ENCODE measurements at places on chromosomes 13 and 19.

DNA sequence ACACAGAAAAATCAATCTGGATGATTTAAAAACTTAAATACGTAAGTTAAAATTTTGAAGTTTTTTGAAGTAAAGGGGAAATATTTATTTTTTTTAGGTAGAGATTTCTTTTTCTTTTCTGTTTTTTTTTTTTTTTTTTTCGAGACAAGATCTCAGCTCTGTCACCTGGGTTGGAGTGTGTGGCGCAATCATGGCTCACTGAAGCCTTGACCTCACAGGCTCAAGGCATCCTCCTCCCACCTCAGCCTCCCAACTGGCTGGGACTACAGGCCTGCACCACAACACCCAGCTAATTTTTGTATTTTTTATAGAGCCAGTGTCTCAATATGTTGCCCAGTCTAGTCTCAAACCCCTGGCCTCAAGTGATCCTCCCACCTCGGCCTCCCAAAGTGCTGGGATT lies 120.4 kb upstream of the CLDN10 start:
- DNase-seq: no peak

DNA sequence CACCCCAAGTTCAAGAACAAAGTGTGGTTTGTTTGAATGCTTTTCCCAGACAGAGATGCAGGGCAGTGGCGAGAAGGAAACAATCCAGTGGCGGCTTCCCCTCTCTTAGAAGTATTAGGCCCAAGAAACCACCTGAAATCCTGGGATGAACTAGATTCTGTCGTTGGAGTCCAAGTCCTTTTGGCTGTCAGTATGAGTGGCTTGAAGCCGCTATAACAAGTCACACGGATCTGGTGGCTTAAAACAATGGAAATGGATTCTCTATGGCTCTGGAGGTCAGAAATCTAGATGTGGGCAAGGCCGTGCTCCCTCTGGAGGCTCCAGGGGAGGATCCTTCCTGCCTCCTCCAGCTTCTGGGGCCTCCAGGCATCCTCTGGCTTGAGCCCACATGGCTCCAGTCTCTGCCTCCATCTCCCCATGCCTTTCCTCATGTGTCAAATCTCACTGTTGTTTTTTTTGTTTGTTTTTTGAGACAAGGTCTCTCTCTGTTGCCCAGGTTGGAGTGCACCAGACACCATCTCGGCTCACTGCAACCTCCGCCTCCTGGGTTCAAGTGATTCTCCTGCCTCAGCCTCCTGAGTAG lies 97.7 kb downstream of the GNG7 start:
- no peak for DNase-seq

DNA sequence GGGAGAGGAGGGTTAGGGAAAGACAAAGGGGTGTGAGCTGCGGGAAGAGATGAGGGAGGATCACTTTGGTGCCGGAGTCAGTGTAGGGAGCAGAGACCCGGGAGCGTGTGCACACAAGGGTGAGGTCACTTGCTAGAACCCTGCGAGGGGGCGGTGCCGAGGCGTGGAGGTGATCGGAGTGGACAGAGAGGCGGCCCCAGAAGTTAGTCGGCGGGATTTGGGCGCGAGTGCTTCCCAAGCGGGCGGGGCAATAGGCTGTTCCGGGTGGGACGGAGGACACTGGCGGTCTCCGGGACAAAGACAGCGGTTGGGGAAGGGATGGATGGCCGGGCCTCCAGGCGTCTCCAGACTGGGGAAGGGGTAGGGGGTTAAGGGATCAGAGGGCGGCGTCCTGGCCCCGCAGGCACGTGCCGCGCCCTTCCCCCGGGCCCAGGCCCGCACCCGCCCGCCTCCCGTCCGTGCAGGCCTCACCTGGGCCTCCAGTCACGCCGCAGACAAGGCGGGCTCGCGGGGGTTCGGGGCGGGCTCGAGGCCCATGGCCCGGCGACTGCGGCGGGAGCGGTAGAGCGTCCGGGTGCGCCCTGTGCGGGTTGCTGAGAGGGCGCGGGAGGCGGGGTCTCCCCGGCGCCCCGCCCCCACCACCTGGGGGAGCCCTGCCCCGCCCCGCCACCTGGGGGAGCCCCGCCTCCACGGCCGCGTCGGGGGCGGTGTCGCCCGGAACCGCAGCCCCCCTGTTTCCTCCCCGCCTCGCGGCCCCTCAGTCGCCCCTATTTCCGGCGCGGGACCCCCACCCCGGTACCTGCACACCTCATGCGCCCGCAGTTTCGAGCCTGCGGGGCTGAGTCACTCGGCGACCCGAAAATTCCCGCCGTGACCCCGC lies at the start of gene LPAR2:
TSS of gene LPAR2 (minus strand) at position 600 of the 880 bp plus-strand sequence. CDS start 945 bp downstream, outside the sequence.
- DNase-seq: peak; percentile 81

DNA sequence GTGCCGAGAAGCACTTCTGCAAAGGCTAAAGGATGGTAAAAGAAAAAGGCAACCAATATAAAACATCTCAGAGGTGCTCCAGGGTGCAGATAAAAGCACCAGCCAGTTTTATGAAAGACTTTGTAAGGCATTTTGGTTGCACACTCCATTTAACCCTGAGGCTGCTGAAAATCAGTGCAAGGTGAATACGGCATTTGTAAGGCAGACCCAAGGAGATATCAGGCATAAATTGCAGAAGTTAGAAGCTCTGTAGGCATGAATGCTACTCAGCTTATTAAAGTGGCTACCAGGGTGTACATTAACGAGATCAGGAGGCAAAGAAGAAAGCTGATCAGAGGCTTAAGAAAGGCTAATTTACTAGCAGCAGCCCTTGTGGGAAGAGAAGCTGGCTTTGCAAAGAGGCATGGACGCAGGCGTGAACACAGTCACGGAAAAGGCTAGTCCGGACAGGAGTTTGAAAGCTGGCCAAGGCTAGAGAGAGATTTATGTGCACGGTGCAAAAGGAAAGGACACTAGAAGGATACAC lies 99.6 kb downstream of the ZNF429 start:
- no peak for DNase-seq

DNA sequence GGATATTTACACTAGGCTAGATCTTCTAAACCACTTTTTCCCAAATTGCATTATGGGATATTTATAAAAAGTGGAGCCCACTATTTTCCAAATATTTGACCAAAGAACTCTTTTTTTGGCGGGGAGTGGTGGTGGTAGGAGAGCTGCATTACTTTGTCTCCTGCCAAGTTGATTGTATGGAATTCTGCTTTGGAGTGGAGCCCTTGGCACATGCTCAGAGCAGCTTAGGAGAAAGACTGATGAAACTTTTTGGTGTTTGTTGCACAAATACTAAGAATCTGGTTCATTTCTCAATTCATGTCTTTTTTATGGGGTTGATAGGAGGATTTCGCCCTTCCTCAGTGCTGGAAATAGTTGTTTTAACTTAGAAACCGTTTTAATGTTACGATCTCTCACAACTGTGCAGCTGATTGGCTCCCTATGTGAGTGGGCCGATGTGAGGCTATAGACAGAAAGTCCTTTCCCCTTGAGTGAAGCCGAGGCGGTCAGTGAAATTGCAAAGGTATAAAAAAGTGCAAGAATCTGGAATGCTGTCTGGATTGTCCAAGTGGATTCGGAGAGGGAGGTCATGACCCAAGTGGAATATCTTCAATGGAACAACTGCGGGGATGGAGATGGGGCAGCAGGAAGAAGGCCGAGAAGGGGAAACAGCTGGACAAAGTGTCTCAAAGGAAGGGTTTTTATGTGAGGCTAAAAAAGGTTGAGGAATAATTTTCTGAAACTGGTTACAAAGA lies 415.9 kb downstream of the FGF9 start:
- DNase-seq: no peak

- DNase-seq: peak; percentile 66
Measured at GRCh38 chr19:49890349-49891311, 6.1 kb downstream of the IL4I1 start.

All from activated CD8-positive, alpha-beta memory T cell treated with anti-CD3 and anti-CD28 coated beads, Interleukin-2, amount 50 U/mL, for 4 hours (primary cell).